Stimulated activated CD4-positive, alpha-beta T cell treated with anti-CD3 and anti-CD28 coated beads, Interleukin-4, amount 100 ng/mL, for 1 hour (primary cell): ENCODE measurements at places on chromosomes 2 and 18.

- DNase-seq = no peak
These were observed 2.9 kb downstream of the MXD1 start for GRCh38 chr2:69917852-69918251.

GRCh38 chr2:104434318-104434792 lies 419.6 kb upstream of the POU3F3 start:
- DNase-seq = no peak

GRCh38 chr2:77155511-77155910 lies 366.7 kb downstream of the LRRTM4 start:
- no peak for DNase-seq

DNA sequence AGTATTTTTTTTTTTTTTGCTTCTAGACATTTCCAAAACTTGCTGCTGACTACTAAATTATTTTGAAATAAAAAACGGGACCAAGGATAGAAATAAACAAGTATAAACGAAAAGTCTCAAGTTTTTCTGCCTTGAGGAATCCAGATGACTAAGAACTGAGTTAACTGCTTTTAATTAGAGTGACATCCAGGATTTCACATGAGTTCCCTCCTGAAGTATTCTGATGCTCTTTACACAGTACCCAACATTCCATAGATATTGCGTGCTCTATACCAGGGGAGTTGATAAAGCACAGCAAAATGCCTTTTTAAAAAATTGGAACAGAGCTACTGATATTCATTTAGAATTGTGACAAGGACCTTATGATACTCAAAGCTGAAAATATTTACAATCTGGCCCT lies 618.0 kb downstream of the CCDC85A start:
- no peak for DNase-seq

DNA sequence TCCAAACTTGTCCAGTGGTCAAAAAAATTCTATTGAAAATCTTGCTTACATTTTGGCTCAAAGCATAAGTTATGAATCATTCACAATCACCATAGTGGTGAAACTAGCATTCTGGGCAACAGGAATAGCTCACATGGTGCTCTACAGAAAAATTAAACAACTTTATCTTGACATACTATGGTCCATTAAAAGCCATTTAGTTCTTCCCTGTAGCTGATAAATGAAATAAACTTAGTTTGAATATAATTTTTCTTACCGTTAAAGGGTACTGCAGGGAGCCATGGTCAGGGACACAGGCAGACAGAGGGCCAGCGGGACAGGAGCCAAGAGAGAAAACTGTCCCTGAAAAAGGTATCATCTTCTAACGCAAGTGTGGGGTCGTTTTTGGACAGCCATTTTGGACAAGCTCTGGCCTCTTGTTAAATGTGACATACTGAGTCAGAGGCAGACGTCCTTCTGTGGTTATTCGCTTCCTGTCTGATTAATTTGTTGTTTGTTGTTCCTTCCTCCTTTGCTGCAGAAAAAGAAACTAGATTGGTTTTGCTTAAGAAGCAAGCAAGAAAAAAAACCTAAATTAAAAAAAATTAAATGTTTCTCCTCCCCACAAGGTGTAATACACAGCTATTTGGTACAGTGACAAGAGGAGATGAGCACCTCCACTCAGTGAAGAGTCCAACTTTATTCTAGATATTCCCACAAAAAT lies at the start of gene WIPF1:
TSS of gene WIPF1 (minus strand) at position 460 of the 703 bp plus-strand sequence. CDS start 12,231 bp downstream, outside the sequence.
- DNase-seq = no peak
